ENCODE measurements at places on chromosomes 4 and X. TPM values are rescaled to one million over a fixed set of nuclear protein-coding genes. Genes with fewer than 3 reads are reported as not detected.
A peak's percentile ranks its signal among the peaks of the same experiment; 100 is the strongest.

GRCh38 chr4:151227731-151228130 is 49.2 kb upstream of the PRSS48 start:
- no peak for DNase-seq

DNA sequence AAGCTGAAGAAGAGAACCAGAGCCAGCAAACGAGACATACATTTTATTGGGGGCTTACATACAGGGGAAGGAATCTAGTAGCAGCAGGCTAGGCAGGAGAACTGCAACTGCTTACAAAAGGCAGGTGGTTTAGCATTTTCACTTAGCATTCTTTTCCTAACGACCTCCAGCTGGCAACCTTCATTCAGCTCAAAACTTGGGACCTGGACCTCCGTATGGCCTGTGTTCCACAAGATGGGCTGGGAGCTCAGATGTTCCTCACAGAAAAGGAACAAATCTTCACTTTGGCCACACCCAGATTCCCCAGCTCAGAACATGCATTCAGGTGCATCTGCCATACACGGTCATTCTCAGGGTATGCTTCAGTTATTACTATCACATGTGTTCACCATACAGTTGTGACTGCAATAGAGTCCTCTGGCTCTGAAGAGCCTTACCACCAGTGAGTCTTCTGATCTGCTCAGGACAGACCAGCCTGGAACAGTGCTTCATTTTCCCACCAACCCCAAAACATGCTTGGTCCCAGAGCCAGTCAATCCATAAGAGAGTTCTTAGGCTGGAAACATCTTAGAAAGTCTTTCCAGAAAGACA is 29.6 kb upstream of the AP1AR start:
- peak; percentile 8 for DNase-seq

DNA sequence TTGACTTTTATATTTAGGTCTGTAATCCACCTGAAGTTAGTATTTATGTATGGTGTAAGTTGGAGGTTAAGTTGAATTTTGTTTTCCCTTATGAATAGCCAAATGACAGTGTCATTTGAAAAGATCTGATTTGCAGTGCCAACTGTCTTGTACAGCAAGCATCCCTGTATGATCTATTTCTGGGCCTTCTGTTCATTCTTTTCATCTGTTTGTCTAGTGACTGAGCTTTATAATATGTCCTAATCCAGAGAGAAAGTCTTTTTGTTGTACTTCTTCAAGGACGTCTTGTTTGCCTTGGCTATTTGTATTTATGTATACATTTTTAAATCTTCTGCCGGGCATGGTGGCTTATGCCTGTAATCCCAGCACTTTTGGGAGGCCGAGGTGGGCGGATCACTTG is 39.6 kb downstream of the CDKL5 start:
- no peak for DNase-seq

DNA sequence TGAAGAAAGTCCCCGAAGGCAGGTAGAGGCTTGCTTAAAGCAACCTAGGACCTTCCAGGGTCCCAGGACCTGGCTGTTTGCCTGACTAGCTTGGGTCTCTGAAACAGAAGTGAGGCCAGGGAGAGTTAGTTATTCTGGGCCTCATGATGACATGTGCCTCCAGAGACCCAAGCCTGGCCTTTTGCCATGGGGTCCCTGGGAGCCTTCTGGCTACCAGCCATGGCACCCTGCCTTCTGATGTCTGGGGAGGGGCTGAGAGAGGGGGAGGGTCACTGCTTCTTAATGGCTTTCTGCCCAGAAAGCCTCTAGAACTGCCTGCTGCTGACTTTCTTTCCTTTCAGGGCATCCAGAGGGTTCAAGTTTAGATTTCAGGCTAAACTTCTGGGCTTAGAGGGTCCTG is 1.0 kb upstream of the STARD8 start:
- no peak for DNase-seq

Gene CSAG3
- total RNA-seq: not detected

GRCh38 chr4:113446019-113446418 is 315.5 kb downstream of the CAMK2D start:
- DNase-seq: no peak

GRCh38 chr4:52864793-52865192 is 2.7 kb downstream of the RASL11B start:
- no peak for DNase-seq

GRCh38 chr4:39154009-39154408 is 28.3 kb upstream of the WDR19 start:
- DNase-seq: no peak
